ENCODE measurements at places on chromosomes 6 and 20.

GRCh38 chr20:8431538-8432434, 299.7 kb downstream of the PLCB1 start:
- DNase-seq, result no peak

DNA sequence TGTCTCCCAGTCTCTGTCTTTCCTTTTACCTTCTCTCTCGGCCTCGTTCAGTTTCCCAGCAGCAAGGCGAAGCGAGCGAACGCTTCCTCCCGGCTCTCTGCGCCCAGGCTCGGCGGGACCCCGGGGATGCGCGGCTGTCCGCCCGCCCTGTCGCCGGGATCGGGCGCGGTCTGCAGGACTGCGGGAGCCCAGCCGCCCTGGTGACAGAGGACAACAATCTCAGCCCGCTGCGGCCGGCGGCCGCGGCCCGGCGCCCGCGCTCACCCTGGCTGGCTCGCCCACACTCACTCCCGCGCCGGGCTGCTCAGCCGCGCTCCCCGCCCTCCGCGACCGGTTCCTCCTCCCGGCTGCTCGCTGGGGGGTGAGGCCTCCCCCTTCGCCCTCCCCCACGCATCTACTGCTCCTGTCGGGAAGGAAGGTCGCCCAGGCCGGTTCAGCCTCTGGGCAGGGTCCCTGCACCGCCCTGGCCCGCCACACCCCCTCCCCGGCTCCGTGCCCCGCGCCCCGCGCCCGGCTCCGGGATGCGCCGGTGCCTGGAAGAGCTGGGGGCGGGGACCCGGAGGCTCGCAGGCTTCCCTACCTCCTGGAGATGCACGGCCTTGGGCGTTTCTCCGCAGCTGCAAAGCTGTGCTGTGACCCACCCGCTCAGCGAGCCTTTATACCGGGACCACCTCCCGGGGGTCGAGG, 410 bp downstream of the SYNE1 start:
- no peak for DNase-seq

- DNase-seq, result no peak
Observed at GRCh38 chr6:105449756-105450390, 47.0 kb upstream of the PREP start.

GRCh38 chr6:113976806-113977205, 5.9 kb upstream of the HDAC2 start:
- no peak for DNase-seq

GRCh38 chr6:107654764-107655163, 164.8 kb downstream of the SOBP start:
- DNase-seq, result no peak

GRCh38 chr20:13492001-13492481, 146.7 kb downstream of the TASP1 start:
- DNase-seq, result no peak

- DNase-seq, result no peak
Observed at GRCh38 chr6:24982231-24982630, 46.5 kb upstream of the RIPOR2 start.

- DNase-seq, result no peak
Observed at GRCh38 chr6:43494321-43494720, 15.8 kb downstream of the LRRC73 start.

- no peak for DNase-seq
Observed at GRCh38 chr6:44304282-44305199, 8.6 kb downstream of the AARS2 start.

GRCh38 chr6:10276660-10277287, 138.1 kb downstream of the TFAP2A start:
- no peak for DNase-seq

- no peak for DNase-seq
Observed at GRCh38 chr6:22694092-22694724, 124.8 kb downstream of the HDGFL1 start.
